ENCODE measurements at places on chromosomes 11 and 22. TPM values are rescaled to one million over a fixed set of nuclear protein-coding genes. Genes with fewer than 3 reads are reported as not detected.
A peak's percentile ranks its signal among the peaks of the same experiment; 100 is the strongest.

SIK2 gene
- 5.6 TPM for total RNA-seq

GRCh38 chr22:36571991-36572390 lies 43.0 kb upstream of the EIF3D start:
- DNase-seq = no peak

STT3A gene
- 123 TPM for total RNA-seq

DNA sequence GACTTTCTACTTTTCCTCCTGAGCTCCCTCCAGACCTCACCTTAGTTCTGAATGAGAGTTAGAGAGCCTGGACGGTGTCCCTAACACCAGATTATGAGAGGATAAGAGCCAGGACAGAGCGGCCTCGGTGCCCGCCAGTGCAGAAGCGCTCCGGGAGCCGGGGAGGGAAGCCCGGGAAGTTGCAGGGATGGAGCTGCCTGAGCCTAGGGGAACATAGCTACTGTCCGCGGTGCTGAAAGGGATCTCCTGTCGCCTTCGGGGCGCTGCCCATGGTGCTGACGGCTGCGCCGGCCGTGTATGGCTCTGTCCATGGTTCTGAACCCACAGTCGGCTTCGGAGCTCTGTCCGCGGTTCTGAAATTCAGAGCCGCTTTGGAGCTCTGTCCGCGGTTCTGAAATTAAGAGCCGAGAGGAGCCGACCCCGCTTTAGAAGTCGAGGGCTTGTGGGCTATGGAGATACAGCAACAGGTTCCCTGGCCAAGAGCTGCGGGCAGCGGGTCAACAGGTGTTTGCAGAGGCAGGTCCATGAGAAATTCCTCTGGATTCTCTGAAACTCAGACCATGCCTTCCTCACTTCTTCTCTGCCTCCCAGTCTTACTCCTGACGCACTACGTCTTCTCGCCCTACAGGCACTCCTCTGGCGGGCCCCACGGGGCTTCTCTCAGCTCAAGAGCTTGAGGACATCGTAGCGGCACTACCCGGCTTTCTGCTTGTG lies 814 bp downstream of the NPAS4 start:
- peak; percentile 94 for DNase-seq

GRCh38 chr11:131370901-131371790 lies 731 bp downstream of the NTM start:
- DNase-seq = no peak

GRCh38 chr22:32501836-32502752 lies 27.5 kb downstream of the FBXO7 start:
- no peak for DNase-seq

GRCh38 chr11:75576499-75576918 lies 14.5 kb downstream of the SERPINH1 start:
- peak; percentile 56 for DNase-seq

CAPN1 gene
- 177 TPM for total RNA-seq

DNA sequence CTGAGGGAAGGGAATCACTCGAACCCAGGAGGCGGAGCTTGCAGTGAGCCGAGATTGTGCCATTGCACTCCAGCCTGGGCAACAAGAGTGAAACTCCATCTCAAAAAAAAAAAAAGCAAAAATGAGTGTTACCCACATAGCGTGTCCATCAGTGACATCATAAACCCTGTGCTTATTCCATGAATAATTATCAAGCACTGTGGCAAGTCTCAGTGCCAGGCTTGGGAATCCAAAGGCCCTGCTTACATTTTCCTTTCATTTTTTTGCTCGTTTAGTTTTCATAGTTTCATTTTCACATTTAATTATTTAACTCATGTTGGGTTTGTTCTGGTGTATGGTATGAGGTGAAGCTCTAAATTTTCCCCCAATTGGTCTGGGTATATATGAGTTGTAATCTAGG lies 46.5 kb downstream of the NEU3 start:
- no peak for DNase-seq

OR5P2 gene
- 0.16 TPM for total RNA-seq

TRIM48 gene
- not detected for total RNA-seq

SMTNL1 gene
- total RNA-seq = not detected

GRCh38 chr11:75867778-75868374 lies 52.9 kb downstream of the UVRAG start:
- no peak for DNase-seq

- DNase-seq = no peak
Measured at GRCh38 chr11:119752345-119752871, 23.4 kb upstream of the NECTIN1 start.

DNA sequence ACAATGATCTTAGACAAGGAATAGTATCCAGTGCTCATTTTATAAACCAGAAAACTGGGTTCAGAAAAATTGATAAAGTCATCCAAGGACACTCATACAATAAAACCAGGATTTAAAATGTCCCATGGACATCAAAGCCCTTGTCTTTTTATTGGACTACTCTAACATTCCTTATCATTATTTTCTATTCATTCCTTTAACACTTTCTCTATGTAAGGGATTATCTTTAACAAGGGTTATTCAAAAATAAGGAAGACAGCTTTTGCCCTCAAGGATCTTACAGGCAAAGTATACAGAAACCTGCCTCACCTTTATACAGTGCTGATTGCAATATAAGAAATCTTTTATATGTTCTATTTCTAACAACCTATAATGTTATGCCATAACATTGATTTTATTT lies 790.8 kb downstream of the DLG2 start:
- DNase-seq = no peak

FIBP gene
- 295 TPM for total RNA-seq

DNA sequence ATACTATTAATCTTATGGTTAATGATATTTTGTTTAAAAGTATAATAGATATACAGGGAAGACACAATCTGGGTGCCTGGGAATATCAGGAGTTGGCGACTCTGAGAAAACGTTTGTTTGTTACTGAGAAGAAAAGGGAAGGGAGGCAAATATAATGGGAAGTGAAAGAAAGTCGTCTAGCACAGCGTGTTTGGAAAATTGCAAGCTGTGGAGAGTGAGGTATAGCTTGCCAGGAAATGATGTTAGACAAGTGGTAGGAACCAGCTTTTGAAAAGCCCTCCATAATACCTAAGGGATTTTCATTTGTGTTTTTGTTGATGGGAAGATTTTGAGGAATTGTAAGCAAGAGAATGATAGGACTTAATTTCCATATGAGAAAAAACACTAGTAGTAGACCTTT lies 322.2 kb downstream of the LUZP2 start:
- no peak for DNase-seq

DNA sequence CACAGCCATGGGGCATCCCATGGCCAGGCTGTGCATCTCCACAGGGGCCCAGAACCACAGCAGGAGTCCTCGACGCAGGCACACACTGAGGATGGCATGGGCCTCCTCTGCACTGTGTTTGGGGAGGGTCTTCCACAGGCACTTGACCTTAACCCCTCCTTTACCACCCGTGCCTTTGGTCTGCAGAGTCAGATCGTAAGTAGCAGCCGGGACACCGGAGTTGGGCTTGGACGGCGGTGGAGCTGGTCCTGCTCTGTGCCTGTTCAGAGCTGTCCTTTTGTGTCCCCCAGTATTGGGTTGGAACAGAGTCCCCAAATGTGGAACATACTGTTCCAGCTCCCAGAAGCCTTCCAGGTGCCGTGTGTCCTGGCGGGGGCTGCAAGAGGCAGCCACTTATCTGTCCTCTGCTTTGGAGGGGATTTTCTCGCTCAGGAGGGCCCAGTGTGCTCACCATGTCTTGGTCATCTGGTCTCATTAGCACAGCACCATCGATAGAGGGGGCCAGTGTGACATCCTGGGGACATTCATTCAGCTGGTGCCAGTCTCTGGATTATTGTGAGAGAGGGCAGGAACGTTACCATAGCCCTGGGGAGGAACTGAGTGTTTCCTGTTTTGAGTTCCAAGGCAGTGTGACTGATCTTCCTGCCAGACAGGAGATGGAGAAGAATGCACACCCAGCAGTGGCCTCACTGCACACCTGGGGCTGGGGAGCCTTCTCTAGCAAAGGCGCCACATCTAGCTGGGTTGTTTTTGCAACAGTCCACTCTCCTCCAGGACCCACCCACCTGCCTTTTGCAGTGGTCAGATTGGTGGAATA lies 12.4 kb downstream of the CRELD2 start:
- peak; percentile 66 for DNase-seq

C22orf15 gene
- not detected for total RNA-seq

CAVIN3 gene
- total RNA-seq = 307 TPM

MOGAT2 gene
- total RNA-seq = not detected

GRCh38 chr11:123578778-123579481 lies 75.5 kb downstream of the SCN3B start:
- DNase-seq = no peak

- no peak for DNase-seq
Measured at GRCh38 chr11:23789938-23790371, 706.9 kb upstream of the LUZP2 start.

APOL1 gene
- 5.8 TPM for total RNA-seq

- DNase-seq = no peak
Measured at GRCh38 chr11:107307991-107308390, 149.6 kb downstream of the CWF19L2 start.

DNA sequence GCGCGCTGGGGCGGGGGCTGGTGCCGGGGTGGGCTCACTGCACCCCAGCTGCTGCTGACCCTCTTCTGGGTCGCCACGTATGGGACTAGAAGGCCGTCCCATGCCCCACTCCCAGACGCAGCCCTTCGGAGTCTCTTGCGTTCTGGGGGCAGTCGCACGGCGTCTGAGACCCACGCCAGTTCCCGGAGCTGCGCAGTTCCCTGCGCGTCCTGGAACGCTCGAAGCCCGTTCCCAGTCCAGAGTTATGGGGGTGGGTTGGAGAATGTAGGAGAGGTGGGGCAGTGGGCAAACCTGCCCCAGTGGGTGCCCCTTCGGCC lies 375 bp downstream of the LAYN start:
- DNase-seq = peak; percentile 19

DNA sequence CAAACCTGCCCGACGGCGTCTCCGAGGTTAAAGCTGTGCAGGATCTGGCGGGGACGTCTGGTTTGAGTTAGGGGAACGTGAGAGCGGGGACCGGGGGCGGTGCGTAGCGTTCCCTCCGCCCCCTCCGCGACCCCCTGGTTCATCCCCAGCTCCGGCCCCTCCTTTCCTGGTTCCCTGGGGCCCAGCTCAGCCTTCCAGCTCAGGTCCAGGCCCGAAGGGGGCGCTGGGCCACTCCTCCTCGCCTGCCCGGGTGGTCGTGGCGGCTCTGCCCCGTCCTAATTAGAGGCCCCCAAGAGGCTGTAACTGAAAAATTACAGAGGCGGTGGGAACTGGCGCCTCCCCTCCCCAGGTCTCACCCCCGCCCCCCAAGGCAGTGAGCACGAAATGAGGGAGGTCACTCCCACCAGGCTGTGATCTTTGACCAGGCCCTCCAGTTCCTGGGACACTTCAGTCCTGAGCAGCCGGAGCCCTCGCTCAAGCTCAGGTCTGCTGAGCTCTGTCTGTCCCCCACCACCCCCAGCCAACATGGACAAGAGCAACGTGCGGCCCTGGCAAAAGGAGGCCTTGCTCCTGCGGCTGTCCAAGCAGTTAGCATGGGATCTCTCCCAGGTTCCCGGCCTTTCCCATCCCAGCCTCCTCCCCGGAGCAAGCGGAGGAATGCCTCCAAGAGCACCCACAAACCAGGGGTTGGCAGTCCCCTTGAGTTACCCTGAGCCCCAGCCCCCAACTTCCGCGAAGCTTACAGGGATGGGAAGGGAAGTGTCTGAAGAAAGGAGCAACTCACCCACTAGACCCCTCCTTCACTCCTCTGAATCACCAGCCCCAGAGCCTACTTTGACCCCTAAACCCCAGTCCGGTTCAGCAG lies 3.3 kb downstream of the CD248 start:
- DNase-seq = no peak

DNA sequence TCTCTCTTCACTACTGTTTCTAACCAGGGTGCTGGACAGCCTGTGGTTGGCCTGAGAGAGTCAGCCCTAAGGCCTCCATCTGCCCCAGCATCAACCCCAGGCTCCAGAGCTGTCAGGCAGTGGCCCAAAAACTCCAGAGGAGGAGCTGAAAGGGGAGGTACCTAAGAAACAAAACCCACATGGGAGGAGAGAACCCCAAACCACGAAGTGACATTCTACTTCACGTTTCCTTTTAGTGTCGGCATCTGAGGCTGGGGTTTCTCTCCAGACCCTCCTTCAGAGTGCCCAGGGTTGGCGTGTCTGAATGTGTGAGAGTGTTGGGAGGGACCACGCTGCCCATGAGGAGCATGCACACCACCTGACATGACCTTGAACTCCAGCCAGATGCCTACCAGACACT lies 69.8 kb upstream of the NNMT start:
- no peak for DNase-seq

DNA sequence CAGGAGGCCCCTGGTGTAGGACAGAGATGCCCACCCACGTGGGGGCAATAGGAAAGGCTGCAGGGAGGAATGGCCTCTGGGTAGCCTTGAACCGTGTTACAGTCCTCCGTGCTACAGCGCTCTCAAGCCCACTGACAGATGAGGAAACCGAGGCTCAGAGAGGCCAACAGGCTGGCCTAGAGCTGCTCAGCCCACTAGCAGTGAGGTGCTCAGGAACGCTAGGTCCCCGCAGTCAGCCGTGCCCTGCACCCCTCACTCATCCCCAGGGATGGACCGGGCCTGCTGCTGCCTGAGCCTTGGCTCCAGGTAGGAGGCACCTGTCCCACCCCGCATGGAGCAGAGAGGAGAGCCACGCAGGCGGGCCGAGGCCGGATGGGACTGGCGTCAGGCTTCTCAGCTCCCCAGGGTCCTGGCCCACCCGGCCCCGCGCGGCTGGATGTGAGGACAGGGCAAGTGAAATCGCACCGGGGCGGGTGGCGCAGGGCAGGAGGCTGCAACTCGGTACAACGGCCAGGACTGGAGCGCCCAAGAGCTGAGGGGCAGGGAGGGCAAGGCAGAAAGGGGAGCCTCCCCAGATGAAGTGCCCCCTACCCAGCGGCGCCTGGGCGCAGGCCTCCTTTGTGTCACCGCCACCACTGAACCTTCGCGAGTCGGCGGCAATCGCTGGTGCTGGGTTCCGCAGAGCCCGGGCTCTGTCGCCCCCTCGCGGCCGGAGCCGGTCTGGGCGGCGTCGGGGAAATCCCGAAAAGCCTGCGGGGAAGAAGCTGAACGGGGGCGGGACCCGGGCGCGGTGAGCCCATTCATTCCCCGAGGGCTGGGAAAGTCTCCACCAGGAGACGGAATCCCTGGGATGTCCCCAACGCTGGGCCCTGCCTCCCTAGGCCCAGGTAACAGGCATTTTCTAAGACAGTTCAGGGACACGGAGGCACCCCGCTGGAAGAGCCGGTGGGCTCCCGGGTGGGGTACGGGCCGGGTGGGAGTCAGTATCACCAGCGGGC lies 8.4 kb upstream of the SLC2A11 start:
- peak; percentile 90 for DNase-seq

GRCh38 chr22:22855617-22856308 lies 31.9 kb upstream of the IGLL5 start:
- peak; percentile 53 for DNase-seq

DNA sequence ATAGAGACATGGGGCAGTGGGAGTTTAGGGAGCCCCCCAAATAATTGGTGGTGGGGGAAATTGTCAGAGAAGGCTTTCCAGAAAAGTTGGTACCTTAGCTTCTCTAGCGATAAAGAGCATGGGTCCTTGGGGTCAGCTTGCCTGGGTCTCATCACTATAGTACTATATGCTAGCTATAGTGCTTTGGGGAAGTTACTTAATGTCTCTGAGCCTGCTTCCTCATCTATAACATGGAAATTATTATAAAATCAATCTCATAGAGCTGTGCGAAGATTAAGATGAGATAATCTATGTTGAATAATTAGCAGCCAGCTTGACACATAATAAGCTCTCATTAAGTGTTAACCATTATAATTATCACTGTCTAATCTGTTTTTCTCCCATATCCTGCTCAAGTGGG lies 41.2 kb downstream of the STIM1 start:
- DNase-seq = no peak

GRCh38 chr22:42228483-42228882 lies 42.0 kb downstream of the TCF20 start:
- DNase-seq = no peak

GRCh38 chr11:102320679-102321078 lies 3.4 kb downstream of the BIRC3 start:
- no peak for DNase-seq

USP2 gene
- total RNA-seq = 0.21 TPM

MRPL17 gene
- 79.8 TPM for total RNA-seq

All from SJSA1 (cell line).